ENCODE measurements at places on chromosomes 5 and 9.
A peak's percentile ranks its signal among the peaks of the same experiment; 100 is the strongest.

GRCh38 chr9:109893241-109893640, 113.2 kb downstream of the PALM2AKAP2 start:
- no peak for DNase-seq

- no peak for DNase-seq
These were observed 44.8 kb upstream of the SNX2 start for GRCh38 chr5:122730037-122730436.

DNA sequence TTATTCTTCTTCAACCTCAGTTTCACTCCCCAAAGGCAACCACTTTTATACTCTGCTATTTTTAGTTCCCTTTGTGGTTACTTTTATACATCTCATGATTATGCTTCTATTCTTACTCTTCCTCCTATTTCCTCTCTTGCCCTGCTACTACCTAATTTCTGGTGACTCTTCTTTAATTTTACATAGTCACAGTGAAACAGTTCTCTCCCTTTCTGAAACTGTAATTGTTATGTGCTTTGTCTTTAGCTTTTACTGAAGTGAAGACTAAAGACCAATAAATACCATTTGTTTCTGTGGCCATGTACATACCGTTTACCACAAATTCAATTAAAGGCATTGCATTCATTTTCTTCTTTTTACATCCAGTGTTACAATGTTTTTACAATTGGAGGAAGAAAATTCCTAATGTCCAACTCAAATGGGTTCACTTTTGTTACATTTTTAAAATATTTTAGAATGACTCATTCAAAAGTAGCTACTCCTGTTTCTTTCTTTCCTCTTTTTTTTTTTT, 410.6 kb downstream of the PSAT1 start:
- no peak for DNase-seq

DNA sequence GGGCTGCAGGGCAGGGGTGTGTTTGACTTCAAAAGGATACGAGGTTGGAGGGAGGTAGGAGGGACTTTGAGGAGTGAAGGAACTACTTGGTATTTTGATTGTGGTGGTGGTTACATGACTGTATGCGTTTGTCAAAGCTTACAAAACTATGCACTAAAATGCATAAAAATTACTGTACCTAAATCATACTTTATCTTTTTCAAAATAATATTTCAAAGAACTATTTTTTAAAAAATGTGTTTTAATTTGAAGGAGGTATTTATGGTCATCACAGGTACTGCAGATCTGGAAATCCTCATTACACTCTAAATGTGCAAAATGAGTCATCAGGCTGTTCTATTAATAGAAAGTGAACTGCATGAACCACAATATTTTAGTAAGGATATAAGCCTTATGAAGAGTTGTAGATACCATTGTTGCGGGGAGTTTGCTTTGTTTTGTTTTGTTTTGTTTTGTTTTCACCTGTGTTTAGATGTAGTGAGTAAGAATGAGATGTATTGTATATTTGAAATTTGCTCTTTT, 116.9 kb downstream of the ARRDC3 start:
- DNase-seq, result peak; percentile 22

- no peak for DNase-seq
These were observed 307.3 kb downstream of the FBXL17 start for GRCh38 chr5:108074626-108075025.

GRCh38 chr9:93099551-93100275, 3.7 kb downstream of the CARD19 start:
- DNase-seq, result peak; percentile 70

DNA sequence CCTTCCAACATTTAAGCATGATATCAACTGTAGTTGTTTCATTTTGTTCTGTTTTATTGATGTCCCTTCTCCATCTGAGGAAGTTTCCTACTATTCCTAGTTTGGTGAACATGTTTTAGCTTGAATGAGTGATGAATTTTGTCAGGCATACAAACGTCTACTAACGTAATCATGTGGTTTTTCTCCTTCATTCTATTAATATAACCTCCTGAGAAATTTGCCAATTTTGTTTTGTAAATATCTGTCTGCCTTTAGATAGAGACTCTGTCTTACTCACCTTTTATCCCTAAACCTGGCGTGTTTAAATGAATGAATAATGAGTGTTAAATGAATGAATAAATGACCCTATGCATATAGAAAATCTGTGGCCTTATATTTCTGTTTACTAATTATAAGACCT, 26.5 kb upstream of the NREP start:
- DNase-seq, result no peak

DNA sequence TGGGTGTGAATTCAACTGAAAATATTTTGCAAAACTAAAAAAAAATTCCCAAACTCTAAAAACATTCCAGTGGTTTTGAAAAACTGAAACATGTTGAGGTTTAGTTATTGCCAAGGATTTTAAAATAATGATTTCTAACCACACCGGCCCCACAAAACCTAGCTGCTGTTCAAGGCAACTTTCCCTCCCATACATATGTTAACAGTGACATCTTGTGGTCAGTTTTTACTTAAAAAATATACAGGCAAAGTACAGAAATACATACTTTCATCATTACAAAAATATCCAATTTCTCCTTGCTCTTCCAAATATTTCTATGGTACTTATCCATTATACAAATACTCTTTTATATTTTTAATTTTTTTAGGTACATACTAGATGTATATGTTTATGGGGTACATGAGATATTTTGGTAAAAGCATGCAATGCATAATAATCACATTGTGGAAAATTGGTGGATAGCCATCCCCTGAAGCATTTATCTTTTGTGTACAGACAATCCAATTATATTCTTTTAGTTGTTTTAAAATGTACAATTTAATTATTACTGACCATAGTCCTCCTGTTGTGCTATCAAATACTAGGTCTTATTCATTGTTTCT, 34.4 kb upstream of the MRPS30 start:
- peak; percentile 63 for DNase-seq

- DNase-seq, result no peak
These were observed 75.4 kb downstream of the SLC38A9 start for GRCh38 chr5:55636683-55637082.

GRCh38 chr9:137116728-137117127, 2.2 kb upstream of the DPP7 start:
- no peak for DNase-seq

- peak; percentile 58 for DNase-seq
These were observed 779 bp downstream of the FAM13B start for GRCh38 chr5:138032028-138032571.

DNA sequence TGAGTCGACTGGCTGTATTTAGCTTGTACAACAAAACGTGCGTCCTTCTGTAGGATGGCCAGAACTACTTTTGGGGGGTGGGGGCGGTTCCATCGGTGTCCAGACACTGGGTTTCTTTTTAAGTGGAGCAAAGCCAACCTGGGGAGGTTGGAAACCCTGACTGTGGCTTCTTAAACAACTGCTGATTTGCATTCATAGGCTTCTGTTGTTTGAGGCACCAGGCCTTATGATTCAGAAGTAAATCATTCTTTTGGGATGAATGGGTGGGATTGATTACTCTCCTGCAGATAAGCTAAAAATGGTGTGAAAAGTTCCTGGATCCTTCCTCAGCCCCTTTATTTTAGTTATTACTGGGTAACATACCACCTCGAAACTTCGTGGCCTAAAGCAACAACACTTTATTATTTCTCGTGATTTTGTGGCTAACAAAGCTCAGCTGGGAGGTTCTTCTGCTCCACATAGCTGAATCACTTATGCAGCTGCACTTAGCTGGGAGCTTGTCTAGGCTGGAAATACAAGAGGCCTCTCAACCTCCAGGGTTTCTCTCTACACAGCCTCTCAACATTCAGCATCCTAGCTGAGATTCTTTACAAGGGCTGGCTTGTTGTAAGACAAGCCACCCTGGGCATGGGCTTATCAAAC, 12.2 kb upstream of the SMIM32 start:
- no peak for DNase-seq

- DNase-seq, result no peak
These were observed 44.9 kb upstream of the RETREG1 start for GRCh38 chr5:16661713-16662112.

DNA sequence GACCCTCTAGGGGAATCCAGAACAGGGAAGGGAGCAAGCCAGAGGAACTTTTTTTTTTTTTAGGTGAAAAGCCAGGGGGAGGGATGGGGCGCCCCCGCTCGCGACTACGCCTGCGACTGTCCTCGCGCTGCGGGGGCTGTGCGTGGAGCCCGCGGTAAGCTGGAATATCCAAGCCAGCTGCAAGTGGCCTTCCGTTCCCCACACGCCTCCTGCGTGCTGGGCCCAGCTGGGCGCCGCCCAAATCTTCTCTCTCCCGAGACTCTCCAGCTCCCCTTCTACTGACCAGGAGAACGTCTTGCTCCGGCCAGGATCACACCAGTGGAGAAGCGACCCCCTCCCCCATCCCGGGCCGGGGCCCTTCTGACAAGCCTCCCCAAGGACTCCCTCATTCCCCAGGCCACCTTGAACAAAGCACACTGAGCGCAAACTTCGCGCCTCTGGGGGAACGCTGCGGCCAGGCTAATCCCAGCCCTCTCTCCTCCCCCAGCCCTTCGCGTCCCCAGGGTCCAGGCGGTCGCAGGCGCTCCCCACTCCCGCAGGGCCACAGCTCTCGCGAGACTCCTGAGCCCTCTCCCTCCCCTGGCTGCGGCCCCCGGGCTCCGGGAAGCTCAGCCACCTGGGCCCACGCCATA, 6.6 kb downstream of the BARX1 start:
- no peak for DNase-seq

DNA sequence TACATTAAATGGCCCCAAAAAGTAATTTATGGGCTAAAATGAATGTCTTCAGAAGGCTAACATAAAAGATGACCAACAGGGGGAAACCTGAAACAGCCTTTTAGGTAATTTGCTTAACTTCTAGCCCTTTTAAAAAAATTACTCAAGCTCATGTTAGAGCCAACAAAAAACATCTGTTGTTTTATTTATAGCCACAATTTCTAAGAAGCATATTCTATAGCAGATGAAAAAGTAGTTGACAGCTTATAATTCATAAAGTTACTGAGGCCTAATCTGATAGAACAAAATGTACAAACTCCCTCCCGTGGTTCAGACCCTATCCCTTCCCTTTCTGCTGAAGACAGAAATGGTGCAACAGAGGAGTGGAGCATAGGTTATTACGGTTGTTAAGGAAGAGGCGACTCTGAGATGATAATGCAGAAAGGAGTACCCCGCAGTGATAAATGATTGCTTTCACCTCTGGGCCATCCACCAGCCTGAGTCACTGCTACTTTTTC, 46.1 kb downstream of the PIK3R1 start:
- no peak for DNase-seq

DNA sequence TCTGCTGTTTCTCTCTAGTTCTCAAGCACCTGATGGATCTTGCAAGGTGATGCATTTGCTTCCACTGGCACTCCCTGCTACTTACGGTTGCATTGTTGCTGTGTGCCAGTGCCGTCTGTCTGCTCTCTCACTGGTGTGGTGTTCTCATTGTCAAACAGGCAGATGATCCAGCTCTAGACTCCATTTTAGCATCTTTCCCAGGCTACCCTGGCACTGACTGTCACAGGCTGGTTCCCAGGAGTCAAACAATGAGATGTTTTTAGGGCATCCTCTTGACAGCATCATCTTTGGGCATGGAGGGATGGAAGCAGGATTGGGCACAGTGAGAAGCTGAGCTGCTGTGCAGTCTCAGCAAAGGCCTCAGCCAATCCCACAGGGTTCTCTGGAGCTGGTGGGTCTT, 12.9 kb downstream of the MTRR start:
- DNase-seq, result no peak

GRCh38 chr5:159497221-159497620, 166.9 kb upstream of the IL12B start:
- DNase-seq, result no peak

DNA sequence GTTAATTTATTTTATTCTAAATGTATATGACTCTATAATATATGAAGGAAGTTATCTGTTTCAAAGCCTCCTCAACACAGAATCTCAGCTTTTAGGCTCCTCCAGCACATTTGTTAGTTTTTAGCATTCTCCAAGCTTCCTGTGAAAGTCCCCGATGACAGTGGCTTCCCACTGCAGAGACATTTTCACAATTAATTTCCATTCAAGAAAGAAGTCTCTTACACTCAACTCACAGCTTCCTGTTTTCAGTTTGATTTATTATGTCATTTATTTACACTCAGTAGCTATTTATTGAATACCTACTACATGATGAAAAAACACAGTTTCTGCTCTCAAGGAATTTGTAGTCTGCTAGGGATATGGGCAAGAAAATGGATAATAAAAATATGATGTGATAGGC, 2228.2 kb upstream of the WWC1 start:
- no peak for DNase-seq

DNA sequence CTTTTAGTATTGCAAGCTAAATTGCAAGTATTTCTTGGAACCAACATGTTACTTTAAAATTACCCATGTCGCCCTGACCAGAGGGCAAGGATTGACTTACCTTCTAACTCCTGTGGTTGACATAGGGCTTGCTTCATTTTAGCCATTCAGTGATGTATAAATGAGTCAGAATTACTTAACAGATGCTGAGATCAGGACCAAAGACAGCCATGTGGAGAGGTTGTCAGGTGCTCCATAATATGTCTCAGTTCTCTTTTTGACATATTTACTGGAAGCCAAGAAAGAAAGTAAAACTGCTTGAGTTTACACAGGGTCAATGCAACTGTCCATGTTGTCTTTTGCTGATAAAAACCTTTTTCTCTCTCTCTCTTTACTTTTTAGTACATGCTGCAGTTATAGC, 33.2 kb downstream of the F2RL2 start:
- DNase-seq, result no peak

GRCh38 chr5:2998106-2998505, 246.6 kb upstream of the IRX2 start:
- DNase-seq, result no peak

DNA sequence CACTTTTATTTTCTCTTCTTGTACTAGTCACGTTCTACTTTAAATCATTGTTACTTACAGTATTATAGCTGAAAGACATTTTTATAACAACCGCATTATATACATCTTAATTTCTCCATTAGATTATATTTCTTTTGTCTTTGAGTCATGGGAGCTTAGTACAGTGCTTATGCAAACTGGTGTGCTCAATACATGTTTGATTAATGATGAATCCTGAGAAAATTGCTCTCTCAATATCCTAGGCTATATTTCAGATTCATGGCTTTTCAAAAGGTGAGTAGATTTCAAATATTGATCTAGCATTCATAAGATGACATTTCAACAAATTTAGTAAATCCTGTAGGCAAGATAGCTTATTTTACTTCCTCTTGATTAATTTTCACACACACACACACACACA, 102.2 kb upstream of the FST start:
- no peak for DNase-seq

DNA sequence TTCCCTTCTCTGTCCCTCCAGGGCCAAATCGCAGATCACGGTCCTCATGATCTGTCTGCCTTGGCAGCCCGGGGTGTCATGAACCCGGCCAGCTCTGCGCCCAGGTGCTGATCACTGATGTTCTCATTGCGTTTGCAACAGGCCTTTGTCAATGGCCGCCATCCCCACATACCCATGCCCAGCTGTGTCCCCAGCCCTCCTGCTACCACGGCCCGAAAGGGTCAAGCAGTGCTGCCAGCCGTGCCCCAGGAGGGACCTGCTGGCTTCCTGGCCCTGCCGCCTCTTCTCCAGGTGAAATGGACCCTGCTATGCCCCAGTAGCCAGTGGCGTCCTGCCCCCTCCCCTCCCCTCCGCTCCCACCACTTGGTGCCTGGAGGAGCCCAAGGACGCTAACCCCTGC, 12.8 kb upstream of the VAV2 start:
- no peak for DNase-seq

Data from G401 (cell line).